ENCODE measurements at places on chromosomes 4 and X.

DNA sequence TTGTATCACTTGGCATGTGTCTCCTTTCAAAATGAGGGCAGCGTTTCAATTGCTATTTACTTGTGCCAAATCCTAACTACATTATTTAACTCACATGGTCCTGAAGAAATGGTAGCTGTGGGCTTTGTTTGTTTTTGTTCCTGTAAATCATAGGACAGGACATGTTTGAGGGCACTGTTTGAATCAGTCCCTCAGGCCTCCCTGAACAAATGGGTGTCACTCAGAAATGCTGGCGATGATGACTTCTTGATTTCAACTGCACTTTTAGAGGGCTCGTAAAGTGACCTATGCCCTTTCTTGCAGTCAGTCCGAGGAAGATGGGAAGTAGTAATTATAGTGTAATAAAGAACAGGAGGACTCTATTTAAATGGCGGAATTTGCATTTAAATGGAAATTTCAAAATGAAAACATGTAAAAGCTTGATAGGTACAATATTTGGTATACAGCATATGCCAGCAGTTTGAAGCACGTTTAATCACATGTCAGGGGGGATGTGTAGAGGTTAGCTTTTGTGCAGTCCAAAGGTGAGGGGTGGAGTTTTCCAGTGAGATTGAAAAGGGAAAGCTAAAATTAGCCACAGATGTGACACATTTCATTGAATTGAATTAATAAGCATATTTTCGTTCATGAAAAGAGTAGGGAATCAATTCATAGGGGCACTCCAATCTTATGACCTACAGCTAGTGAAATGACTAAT lies 1958.7 kb upstream of the IGFBP7 start:
- DNase-seq: no peak

- no peak for DNase-seq
These were observed 110.7 kb downstream of the CFAP299 start for GRCh38 chr4:80446248-80446647.

DNA sequence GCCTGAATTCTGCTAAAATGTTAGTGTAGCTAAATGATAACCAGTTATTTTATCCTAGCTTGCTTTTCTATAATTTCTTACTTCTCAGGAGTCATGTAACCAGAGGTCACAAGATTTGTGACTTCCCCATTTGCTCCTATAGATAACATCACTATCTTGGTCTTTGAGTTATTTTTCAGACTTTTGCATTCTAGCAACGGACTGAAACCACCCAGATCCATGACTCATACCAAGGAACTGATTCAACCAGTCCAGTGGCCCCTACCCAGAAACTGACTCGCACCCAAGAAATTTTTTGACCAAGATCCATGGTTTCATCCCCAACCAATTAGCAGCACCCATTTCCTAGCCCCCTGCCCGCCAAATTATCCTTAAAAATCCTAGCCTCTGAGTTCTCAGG lies 50.0 kb downstream of the IQCM start:
- DNase-seq: no peak

- DNase-seq: no peak
These were observed 76.5 kb downstream of the MAPK10 start for GRCh38 chr4:86283371-86283770.

DNA sequence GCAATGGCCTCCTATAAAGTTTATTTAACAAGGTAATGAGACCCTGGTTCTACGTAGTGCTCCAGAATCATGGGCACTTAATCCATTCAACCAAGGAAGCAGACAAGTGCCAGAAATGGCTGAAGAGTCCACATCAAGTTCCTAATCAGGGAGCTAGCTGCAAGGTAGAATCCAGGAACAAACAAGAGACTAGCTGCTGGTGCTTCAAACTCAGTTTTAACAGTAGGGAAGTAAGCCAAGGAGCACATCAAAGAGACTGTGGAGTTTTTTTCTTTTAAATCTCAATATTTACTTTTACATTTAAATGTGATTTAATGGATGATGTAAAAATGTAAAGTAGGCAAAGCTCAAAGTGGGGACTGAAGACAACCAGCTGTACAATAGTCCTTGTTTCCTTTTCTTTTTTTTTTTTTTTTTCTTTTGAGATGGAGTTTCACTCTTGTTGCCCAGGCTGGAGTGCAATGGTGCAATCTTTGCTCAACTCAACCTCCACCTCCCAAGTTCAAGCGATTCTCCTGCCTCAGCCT lies 630.4 kb downstream of the CCSER1 start:
- no peak for DNase-seq

DNA sequence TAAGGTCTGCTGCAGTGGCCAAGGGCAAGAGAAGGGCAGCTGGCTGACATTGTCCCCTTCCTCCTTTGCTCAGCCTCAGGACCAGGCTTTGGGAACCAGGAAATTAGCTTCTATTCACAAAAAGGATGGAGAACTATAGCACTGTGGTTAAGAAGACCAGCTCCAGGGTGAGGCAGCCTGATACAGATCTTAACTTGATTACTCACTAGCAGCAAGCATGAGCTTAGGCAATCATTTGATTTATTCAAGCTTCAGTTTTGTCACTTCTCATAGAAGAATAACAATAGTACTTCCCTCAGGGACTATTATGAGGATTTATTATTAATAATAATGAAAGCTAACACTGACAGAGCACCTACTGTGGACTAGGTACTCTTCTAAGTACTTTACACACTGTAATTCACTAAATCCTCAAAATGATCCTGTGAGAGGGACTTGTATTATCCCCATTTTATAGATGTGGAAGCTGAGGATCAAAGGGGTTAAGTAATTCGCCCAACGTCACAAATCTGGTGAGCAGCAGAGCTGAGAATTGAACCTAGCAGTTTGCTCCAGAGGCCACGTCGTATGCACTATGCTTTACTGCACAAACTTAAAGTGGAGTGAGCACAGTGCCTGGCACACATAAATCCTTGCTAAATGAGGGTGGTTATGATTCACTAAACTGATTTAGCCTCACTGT lies 130.4 kb upstream of the PAK3 start:
- no peak for DNase-seq

DNA sequence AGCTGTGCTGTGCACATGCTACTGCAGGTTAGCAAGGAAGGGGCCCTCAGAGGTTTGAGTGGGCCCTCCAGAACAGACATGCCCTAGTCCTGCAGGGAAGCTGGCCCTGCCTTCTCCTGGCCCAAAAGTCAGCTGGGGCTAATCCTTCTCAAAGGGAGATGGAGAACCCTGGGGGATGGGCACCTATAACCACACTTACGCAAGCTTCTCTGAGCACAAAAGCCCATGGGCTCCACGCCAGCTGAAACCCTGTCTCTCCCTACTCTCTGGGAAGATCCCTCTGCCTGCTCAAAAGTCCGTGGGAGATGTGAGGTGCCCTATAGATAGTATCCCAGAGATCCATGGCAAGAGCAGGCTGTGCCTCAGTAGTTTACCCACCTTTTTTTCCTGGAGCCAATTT lies 58.9 kb upstream of the DKK2 start:
- no peak for DNase-seq

DNA sequence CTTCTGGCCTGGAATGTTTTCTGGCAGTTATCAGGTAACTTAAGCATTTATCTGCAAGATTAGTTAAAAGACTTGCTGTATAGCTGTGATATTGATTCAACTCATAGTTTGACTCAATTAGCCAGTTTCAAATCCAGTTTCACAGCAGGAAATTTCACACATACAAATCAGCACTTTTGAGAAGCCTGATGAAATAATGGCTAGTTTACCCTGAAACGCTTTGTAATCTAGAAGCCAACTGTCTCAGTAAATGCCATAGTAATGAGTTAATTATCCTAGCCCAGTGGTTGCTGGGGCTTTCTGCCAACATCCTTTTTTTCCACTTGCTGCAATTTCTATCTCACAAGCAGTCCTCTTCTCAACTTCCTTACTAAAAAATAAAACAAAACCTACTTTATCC lies 53.1 kb downstream of the ARHGEF38 start:
- no peak for DNase-seq

GRCh38 chr4:26609391-26609790 lies 25.5 kb downstream of the TBC1D19 start:
- no peak for DNase-seq

GRCh38 chrX:20091499-20091898 lies 25.2 kb downstream of the MAP7D2 start:
- no peak for DNase-seq

GRCh38 chr4:114870987-114871386 lies 242.4 kb downstream of the NDST4 start:
- no peak for DNase-seq

- DNase-seq: no peak
These were observed 174.4 kb upstream of the FGF13 start for GRCh38 chrX:138885886-138886285.

DNA sequence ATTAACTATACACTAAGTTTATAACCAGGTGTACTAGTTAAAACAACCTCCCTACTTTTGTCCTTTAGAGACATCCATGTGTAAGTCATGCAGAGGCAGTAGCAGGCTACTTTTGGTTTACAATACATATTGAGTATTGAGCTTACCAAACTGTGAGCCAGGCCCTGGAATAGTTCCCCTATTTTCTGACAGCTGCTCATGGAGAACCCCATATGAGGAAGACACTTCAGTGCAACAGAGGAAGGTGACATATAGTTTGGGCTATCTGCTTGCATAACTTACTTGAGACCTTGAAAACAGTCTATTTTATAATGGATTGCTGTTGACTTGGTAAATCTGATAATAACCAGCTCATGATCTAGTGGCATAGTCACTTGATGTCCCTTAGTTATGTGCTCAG lies 190.5 kb downstream of the SH3BGRL start:
- no peak for DNase-seq
